ENCODE measurements at places on chromosomes 3 and 15.

GRCh38 chr3:55164876-55165275, 237.0 kb upstream of the LRTM1 start:
- DNase-seq = no peak

GRCh38 chr3:31462050-31462569, 70.6 kb upstream of the STT3B start:
- DNase-seq = no peak

DNA sequence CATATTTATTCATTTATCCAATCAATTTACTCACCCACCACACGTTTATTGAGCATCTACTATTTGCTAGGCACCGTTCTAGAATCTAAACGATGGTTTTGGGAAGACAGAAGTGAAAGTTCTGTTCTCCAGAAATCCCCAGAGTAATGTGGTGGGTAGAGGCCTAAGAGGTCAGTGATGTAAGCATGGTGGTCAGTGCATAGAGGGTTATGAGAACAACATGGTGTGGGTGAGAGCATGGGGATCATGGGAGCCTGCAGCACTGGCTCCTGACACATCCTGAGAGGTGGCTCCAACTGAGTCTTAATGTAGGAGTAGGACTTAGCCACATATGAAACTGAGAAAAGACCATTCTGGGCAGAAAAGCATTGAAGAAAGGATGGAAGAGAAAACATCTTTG, 85.3 kb upstream of the TNFAIP8L3 start:
- no peak for DNase-seq

DNA sequence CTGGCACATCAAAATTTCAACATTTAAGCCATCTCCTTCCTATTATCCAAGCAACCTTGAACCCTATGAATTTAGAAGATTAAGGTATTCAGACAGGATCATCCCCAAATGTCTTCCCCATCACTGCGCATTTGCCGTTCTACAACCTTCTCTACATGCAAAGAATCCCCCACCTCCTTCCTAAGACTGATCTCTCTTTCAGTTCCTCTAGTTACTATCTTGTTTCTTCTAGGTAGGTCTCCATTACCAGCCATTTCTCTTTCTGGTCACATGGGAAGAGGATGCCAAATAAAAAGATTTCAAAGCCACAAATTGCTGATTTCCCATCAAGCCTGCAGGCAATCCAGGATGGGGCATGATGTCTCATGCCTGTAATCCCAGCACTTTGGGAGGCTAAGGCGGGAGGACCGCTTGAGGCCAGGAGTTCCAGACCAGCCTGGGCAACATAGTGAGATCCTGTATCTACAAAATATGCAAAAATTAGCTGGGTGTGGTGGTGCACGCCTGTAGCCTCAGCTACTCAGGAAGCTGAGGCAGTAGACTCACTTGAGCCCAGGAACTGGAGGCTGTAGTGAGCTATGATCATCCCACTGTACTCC, 29.7 kb upstream of the MTMR10 start:
- no peak for DNase-seq

- no peak for DNase-seq
These were observed 74.2 kb upstream of the FBN1 start for GRCh38 chr15:48719668-48720067.

GRCh38 chr3:9817436-9817835, 7.4 kb downstream of the TTLL3 start:
- DNase-seq = no peak

DNA sequence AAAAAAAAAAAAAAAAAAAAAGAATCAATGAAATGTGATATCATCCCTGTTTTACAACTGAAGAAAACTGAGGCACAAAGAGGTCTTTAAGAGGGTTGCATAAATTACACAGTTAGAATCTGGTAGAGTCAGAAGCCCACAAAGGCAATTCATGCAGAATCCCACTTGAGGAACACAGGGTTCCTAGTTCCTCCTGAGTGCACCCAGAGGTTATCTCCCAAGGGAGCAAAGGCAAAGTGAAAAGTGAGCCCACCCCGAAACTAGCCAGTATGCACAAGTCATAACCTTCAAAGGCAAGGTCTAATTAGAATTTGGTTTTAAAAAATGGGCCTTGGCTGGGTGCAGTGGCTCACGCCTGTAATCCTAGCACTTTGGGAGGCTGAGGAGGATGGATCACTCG, 37.8 kb downstream of the AP3S2 start:
- DNase-seq = no peak

- DNase-seq = no peak
These were observed 943.8 kb downstream of the VGLL3 start for GRCh38 chr3:86047161-86047560.

DNA sequence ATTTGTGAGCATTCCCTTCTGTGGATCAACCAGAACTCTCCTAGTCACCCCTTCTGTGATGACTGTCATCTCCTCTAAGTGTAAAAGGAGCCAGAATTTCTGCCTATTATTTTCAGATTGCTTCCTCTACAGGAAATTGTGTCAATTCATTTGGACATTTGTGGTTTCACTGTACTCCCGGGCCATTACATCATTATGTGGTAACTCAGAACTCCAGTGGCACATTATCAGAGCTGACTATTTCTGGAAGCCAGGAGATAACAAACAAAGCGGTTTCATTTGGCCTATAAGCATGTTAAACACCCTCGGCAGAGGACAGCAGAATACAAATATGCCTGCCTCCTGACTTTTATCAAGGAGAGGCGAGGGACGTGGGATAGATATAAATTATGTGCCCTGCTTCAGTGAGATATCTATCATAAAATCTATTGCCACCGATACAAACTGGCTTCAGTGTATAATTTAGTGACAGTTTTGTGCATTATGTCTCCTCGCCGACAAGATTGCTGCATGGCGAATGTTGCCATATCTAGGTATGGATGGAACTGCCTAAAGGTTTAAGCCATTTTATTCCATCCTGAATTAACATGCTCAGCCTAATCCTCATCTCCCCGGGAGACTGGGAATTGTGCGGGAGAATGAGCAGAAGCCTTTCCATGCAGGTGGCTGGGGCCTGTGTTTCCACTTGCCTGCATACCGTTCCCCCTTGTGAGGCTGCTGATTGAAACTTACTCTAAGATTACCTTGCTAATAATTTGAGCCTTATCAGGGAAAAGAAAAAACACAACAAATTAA, 193.4 kb upstream of the SEMA6D start:
- no peak for DNase-seq

DNA sequence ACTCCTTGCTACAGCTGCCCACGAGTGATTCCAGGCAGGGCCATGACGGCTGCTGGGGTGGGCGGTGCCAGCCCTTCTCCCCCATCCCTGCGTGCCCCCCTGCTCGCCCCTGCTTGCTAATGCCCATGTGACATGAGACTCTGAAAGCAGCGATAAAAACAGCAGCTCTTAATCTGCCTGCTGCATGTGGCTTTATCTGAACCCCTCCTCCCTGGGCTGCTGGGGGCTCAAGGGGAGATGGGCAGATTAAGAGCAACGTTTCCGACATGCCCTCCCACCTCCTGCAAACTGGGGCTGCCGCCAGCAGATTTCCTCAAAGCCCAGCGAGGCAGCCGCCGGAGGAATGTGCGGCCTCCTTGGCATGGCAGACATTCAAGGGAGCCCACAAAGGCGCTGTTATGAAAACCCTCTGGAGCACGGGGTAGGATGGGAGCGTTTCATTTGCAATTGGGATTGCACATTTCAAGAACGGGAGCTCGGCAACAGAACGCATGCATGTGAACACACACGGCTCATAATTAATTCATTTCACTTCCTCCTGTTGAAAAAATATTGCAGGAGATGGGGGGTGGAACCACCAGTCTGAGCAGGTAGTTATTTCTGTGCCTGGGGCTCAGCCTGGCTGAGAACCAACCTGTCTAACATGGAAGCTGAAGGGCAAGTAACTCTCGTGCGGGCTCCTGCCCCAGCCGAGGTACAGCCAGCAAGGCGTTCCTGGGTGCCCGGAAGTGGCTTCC, 504.2 kb upstream of the PROK2 start:
- DNase-seq = no peak

DNA sequence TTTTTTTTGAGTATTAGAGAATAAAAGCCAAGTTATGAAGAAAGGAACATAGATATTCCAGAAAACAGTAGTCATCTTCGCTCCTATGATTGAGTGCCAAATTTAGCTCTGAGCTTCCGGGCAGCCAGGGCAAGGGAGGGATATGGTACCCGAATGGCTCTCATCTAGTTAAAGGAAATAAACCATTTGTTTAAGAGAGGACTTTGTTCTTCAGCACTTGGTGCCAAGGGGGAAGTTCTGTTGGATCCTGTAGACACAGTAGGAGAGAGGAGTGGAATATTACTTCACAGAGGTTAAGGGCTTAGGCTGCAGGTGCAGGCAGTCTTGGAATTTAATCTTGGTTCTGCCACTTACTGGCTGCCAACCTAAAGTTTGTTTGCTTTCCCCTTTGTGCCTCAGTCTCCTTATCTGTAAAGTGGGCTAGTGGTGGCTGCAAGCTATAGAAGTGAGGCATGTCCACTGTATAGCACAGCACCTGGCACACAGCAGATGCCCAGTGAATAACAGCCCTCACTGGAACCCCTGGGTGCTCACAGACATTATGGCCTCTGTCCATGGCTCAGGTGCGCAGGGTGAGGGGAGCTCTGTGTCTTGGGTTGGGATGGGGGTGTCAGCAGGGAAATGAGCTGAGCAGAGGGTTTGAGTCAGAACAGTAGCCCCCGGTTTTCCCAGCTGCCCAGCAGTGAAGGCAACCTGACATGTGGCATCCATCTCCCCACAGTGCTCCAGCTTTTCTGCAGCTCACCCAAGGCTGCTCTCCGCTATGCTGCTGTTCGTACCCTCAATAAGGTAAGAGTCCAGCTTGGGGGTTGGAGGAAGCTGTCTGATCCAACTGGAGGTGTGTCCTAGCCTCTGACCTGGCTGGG, 10.4 kb downstream of the COPG1 start:
- DNase-seq = no peak

DNA sequence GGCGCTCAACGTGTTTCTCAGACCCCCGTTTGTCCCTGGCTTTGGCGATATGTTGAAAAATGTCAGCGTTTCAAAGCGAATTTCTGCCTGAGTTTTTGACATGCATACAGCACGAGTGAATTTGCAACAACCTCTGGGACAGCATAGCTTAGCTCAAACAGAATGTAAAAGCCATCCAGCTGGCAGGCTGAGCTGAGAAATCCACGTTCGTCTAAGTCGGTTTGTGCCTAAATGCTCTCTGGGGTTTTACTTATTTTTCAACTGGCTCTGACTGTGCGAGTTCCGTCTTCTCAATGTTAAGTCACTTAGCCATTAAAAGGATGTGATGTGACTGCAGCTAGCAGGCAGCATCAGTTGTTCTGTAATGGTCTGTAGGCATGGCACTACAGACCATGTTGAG, 243.5 kb upstream of the SLCO3A1 start:
- no peak for DNase-seq

DNA sequence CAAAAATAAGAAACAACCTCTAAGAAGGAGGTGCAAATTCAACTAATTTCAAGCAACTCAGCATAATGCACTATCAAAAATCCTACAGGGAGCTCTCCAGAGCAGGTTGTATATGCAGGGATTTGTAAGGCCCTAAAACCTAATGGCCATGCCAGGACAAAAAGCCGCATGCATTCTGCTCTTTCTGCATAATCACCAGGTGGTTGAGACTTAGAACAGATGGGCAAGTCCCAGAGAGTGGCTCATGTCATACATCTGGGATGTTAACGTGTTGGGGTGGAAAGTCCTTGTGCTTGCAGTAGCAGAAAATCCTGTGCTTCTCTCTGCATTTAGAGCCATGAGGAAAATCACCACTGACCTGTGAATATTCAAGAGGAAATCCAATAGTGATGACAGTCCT, 1002.9 kb downstream of the AGBL1 start:
- DNase-seq = no peak

DNA sequence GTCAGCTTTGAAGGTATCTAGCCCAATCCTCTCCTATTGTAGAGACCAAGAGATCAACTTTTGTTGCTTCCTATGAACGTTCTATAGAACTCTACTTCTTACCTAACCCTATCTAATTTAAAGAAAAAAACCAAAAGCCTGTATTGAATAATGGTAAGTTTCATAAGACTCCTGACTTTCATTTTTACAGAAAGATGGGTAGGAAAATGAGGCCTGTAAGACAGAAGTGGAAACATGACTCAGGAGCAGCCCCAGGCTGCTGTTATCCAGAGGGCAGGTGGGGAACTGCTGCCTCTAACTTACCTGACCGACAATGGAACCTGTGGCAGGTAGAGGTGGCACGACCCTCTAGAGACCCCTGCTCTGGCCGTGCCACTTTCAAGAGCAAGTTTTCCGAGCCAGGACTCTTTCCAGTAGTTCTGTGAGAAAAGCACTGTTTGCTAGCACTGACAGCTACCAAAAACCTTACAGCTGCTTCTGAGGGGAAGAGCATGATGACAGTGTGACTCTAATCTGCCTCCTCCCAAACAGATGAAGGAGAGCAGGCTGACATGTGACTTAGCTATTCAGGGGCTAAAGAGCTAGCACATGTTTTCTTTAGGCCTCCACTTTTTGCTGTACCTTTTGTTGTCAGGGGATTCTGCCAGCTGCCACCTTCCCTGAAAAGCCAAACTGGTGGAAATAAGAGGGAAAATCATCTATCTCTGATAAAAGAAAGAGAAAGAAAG, 17.5 kb downstream of the POPDC2 start:
- no peak for DNase-seq

DNA sequence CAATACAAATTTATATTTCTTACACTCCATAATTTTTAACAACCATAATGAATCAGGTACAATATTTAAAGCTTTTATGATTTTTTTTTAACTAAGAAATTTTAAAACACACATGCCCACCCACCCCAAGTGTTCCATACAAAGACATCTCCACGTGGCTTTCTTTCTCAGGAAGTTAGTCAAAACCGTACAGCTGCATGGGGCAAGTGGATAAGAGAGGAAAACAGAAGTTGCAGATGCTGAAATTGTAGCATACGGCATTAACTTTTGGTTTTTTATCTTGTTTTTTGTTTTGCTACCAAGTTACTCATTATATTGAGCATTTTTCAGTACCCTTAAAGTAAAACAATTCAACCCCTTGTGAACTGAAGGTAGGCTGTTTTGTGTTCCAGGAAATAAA, 14.8 kb downstream of the GNB4 start:
- DNase-seq = no peak

DNA sequence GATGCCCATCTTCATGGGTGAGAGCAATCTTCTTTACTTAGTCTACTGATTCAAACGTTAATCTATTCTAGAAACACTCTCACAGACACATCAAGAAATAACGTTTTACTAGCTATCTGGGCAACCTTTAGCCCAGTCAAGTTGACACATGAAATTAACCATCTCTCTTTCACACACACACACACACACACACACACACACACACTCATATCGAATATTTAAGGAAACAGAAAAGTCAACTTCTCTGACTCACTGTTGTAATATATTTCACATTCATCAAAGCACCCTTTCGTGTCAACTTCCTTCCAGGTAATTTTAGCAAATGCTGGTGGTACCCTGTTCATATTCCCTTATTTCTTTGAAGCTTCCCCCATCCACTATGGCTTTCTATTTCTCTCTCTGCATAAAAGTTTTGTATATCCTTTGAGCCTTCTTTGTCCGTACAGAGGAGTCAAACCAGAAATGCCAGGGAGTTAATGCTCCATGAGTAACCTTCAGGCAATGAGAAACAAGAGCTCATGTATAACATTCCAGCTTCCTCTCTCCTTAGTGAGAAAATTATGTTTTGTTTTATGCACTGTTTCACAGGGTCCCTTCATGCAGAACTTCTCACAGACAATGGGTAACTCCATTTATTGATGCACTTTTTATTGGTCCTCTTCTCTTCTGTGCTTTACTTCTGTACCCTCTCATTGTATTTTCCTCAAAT, 335.5 kb upstream of the CBLB start:
- no peak for DNase-seq

Data from NCI-H1436 treated with DMSO at 0.1 percent for 48 hours (cell line).